ENCODE measurements at places on chromosomes 4 and X.

GRCh38 chr4:70709611-70710205 is 12.1 kb upstream of the RUFY3 start:
- no peak for DNase-seq

- no peak for DNase-seq
Measured at GRCh38 chr4:151725087-151725486, 35.7 kb downstream of the GATB start.

DNA sequence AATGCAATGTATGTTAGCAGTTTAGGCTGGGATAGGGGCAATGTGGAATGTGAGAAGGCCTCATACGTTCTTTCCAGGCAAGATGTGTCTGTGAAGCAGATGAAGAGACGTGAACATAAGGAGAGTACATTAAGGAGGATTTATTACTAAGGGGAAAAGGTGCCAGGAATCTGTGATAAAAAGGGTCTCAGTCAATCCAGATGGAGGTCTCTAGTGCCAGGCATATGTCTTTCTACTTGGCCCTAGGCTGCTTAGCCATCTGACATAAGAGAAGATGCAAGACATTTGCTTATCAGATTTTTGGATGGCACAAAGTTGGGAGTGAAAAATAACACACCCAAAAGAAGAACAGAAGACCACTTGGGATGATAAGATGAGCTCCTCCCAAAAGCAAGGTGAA is 93.0 kb upstream of the PRKG2 start:
- no peak for DNase-seq

- no peak for DNase-seq
Measured at GRCh38 chr4:11198516-11199305, 230.0 kb downstream of the HS3ST1 start.

DNA sequence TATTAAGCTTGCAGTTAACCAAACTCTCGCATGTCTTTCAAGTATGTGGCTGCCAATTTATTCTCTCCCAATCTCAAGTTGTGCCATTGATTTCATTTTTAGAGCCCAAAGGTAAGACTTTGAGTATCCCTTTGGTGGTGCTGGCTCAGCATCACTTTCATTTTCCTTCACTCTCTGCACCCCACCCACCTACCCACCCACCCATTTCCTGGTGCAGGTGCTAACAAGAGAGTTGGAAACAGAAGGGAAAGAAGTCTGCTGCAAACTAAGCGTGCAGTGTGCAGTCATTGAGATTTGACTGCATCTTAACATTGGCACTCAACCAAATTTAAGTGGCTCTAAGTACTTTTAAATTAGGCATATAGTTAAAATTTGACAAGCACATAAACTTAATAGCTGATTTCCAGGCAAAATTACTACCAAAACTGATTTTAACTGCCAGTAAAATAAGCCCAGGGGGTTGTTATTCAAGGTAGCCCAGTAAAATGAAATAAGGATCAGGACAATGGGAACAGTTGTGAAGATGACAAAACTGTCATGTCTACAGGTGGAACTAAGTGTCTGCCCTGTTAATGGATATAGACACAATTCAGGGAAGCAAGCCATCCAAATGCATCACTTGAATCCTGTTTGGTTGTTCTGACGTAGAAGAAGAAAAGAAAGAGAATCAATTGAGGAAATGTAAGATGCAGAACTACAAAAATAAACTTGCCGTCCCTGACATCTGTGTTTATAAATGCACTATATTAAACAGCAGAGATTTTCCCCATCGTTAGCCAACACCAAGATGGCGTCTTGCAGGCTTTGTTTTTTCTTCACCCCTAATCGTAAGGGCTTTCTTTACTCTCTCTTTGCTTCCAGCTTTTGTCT is 184.2 kb downstream of the KDR start:
- DNase-seq, result peak; percentile 80

GRCh38 chr4:145497199-145498149 is 15.8 kb downstream of the SMAD1 start:
- no peak for DNase-seq

GRCh38 chrX:130834830-130835229 is 68.2 kb downstream of the ENOX2 start:
- DNase-seq, result no peak

GRCh38 chrX:78673246-78673645 is 14.1 kb upstream of the RTL3 start:
- no peak for DNase-seq

Measured in activated CD8-positive, alpha-beta T cell treated with anti-CD3 and anti-CD28 coated beads for 36 hours (primary cell).